ENCODE measurements at places on chromosomes 2 and 18.

DNA sequence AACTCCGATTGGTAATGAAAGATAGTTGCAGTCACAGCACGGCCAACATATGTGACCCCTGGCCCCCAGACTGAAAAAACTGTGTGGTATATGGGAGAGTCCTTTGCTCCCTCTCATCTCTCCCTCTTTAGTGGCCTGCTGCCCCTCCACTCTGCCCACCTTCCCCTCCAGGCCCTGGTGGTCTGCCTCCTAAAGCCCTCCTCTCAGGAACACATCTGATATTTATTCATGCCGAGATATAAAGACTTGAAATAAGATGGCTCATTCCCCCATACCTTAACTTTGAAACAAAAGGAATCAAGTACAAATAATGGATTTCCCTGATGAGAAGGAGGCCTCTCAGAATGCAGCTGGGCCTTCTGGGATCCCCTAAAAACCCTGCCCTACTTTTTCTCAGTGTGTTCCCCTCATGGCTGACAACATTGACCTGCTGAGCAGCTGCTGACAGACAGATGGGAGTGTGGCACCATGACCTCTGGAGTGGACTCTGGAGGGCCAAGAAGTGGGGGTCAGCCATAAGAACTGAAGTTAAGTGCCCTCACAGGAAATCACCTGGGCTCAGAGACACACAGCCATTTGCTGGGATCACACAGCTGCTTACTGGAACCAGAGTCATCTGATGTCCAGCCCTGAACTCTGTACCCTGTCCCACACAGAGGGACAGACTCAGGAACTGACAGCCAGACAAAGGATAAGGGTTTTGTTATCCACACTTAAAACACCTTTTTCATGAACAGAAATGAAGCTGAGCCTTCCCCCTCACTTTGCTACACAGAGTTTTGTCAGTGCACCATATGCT lies 39.8 kb upstream of the ST8SIA3 start:
- DNase-seq: no peak

DNA sequence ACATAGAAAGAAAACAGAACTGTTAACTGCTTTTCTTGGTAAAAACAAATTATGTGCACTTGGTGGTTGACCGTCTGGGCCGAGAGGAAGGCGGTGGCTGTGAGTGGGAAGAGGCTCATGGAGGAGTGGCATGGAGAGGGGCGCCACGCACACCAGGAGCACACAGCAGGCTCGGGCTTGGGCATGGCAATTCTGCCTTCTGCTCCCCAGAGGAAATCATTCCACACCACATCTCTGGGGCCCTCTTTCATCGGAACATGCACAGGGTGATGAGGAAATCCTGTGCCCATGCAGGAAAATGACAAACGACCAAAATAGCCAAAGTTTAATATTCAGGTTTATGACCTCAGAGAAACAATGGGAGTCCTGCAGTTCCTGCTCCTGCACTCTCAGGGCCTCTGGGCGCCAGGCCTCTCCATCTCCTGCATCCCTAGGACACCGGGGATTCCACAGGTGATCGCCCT lies 26.4 kb downstream of the WDFY1 start:
- no peak for DNase-seq

DNA sequence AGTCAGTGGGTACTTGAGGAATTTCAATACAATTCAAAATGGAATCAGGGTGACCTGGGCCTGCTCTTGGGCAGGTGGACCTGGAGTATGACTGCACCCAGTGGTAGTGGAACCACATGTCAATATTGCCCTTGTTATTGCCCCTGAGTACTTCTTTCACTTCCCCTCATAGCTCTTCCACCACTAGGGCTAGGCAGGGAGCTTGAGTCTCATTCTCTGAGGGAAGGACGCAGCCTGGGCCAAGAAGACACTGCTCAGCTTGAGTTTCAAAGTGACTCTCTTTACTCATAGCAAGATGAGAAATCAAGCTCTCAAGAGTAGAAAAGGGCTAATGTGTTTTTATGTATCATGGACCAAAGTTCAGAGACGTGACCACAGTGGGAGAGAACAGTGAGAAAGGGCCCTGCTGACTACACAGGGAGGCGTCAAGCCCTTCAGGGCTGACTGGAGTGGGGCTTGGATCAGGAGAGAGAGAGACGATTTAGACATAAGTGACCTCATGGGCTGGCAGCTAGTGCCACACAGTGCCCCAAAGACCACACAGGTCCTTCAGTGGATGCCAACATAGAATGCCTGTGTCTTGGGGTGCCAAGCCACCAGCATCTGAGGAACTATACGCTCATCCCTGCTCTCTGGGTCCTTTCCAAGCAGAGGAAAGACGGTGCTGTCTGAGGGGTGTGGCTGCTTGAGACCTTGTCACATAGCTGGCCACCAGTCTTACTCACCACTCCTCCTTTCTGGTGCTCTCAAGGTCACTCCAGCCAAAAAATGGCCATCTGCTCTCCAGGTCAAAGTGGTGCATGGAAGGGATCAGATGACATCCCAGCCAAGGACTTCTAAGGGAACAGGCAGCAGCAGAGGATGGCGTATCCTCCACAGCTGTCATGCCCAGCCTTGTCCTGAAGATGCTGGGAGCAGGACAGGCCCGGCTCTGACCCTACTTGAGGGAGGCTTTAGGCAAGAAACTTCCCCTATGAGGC lies 13.0 kb downstream of the PTMA start:
- no peak for DNase-seq

DNA sequence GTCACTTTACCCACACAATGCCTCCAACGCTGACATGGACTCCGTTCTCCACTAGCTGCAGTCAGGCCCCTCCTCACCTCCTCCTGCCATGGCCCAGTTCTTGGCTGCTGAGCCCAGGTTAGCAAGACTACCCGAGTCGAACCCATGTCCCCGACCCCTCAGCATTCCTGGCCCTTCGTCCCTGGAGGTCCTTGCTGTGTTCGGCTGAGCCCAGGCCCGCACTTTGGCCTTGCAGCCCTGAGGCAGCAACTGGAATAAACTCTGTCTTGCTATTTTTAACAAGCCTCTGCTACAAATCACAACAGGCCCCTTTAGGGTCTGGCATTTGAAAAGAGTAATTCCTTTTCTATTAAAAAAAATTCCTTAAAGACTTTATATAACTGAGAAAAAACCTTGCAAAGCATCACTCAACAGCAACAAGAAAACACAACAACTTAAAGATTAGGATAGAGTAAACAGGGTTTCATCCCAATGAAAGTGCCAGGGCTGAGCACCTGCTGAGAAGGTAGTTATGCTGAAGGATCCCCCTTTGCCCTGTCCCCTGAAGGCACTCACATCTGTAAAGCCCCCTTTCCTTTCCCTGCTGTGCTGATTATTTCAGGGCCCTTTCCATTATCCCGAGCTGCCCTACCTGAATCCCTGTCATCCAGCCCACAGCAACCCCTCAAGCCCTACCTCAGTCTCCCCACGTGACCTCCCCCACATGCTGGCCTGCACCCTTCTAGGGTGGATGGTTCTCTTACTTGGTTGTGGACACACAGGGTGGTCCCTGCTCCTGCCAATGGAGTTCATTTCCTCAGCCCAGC lies 120.0 kb upstream of the SNTG2 start:
- no peak for DNase-seq

DNA sequence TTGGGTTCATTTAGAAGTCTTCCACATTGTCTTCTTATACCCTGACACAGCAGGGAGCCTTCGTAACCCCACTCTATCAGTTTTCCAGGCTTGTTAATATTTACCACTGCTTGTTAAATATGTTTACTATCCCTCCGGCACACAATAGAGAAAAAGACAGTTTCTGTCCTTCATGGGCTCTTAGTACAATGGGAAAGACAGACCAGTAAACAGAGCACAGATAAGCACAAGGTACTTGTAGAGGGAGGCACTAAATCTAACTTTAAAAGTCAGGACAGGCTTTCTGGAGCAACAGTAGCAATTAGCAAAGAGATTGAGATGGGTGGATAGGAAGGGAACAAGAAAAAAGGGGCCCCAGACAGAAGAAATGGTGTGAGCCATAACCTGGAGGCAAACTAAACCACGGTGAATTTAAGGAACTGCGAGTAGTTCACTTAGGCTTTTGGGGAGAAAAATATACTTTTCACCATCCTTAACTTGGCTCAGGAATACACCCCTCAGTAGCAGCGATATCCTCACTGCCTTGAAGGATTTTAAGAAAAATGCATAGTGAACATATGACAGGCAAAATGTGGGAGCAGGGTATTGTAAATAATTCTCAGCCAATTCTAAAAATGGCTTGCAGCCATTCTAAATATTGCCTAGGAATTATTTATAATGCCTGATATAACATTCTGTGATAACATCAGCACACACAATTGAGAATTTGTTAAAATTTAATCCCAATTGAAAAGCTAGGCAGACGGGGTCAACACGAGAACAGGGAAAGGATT lies 383.7 kb downstream of the CDH2 start:
- DNase-seq: no peak

DNA sequence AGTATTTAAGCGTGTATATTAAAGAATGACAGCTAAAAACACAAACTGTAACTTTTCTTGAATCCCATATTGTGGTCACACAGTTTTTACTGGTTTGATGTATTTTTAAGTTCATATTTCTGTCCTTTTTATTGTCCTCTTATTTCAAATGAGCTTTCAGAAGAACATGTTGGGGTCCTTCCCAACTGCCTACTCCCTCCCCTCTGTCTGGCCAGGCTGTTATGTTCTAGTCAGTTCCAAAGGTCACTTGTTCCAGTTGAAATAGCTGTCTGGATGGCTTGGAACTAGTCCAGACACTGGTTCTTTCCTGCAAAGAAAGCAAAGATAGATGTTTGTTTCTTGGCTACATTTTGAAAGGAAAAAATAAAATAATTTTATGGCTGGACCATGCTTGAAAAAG lies 306.9 kb downstream of the GULP1 start:
- no peak for DNase-seq

GRCh38 chr2:54728669-54729120 lies 5.2 kb downstream of the EML6 start:
- no peak for DNase-seq

- no peak for DNase-seq
Measured at GRCh38 chr18:25672490-25672889, 320.5 kb upstream of the ZNF521 start.

GRCh38 chr2:147442816-147443215 lies 402.0 kb upstream of the ACVR2A start:
- no peak for DNase-seq

DNA sequence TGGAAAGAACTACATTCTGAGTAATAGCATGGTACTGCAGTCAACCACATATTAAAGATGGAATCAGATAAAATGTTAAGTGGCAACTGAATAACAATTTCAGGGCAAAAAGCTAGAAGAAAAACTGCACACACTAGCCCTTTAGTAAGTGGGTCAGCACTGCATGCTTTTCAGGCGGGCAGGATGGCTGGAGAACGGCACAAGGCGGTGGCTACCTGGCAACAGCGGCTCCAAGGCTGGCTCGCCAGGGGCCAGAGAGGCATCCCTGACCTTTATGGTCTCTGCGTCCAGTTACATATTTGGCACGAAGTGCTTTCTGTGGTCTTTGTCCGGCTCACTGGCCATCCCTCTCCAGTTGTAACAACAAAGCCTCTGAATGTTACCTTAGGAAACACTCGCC lies 226.7 kb downstream of the MYT1L start:
- DNase-seq: no peak

GRCh38 chr18:54774981-54775665 lies 53.2 kb upstream of the RAB27B start:
- no peak for DNase-seq

- no peak for DNase-seq
Measured at GRCh38 chr2:54081574-54081973, 33.8 kb upstream of the ACYP2 start.

GRCh38 chr18:1618364-1618763 lies 713.7 kb downstream of the ADCYAP1 start:
- DNase-seq: no peak

- no peak for DNase-seq
Measured at GRCh38 chr2:179811042-179811441, 50.4 kb downstream of the ZNF385B start.

GRCh38 chr2:104965900-104966299 lies 72.0 kb upstream of the MRPS9 start:
- DNase-seq: no peak

GRCh38 chr2:112870841-112871835 lies 34.6 kb upstream of the IL1B start:
- no peak for DNase-seq

DNA sequence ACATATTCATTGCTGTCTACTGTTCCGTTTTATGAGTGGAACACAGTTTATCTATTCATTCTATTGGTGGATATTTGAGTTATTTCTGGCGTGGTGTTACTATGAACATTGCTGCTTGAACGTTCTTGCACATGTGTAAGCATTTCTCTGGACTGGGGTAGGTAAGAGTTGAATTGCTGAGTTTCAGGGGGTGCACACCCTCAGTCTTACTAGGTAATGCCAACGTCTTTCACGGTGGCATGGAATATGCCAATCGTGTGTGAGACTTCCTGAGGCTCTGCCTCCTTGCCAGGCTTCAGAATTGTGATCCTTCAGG lies 56.4 kb upstream of the TXNDC2 start:
- no peak for DNase-seq

DNA sequence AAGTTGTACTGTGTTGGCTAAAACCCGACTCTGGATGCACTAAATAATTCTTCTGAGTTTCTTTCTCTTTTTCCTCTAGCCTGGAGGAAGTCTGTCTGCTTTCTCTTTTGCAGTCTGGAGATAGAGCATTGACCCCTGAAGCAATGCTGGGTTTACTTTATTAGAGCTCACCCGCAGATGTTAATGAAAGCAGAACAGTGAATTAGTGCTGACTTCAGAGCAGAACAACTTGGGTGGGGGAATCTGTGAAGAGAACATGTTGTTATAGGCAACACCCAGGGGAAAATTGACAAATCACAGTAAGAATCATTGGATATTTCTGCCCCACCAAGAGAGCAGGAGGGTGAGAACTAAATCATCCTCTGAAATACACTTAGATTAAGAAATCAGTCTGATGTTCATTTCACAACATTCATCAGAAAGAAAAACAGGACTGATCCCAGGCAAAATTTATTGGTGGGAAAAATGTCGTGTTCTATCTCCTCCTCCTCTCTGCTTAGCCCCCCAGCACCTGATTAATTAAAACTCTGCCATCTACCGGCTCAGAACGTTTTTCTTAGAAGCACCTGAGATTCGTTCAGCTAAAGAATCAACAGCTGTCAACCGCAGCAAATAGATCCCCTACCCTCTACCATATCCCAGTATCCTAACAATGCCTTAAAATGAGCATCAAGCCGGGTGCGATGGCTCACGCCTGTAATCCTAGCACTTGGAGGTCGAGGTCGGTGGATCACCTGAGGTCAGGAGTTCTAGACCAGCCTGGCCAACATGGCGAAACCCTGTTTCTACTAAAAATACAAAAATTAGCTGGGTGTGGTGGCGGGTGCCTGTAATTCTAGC lies 165.1 kb downstream of the FMNL2 start:
- DNase-seq: no peak

DNA sequence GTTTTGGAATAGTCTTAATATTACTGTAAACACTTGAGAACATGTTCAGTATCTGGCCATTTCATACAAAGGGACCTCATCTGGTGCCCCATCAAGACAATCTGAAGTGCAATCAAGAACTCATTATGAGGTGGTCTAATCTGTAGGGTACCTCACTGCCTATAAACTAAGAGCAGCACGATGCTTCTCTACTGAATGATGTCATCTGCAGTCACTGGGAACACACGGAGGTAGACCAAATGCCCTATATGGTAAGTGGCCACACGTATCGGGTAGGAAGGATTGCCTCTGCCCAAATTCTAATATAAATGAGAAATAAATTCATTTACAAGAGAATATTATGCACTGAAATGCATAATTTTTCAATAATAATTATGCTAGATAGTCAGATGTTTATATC lies 90.4 kb downstream of the SLC8A1 start:
- DNase-seq: no peak

- no peak for DNase-seq
Measured at GRCh38 chr2:63530704-63531279, 57.5 kb downstream of the WDPCP start.

- DNase-seq: no peak
Measured at GRCh38 chr18:39454866-39455265, 1889.3 kb upstream of the CELF4 start.

GRCh38 chr2:206981086-206981674 lies 41.9 kb downstream of the CPO start:
- no peak for DNase-seq
